Spinal cord (tissue), 10 donors: ENCODE measurements at places on chromosomes 7 and 10. TPM values are rescaled to one million over a fixed set of nuclear protein-coding genes. Genes with fewer than 3 reads are reported as not detected.
A peak's percentile ranks its signal among the peaks of the same experiment; 100 is the strongest.

- H3K4me1 ChIP-seq, result peaks cover 32% of the 10 kb centered on the region
- no peak overlapping the region for H3K27ac ChIP-seq
- DNase-seq, result no peak
- H3K4me3 ChIP-seq, result no peak overlapping the region
These were observed 14.2 kb downstream of the DOCK1 start for GRCh38 chr10:126919426-126919825.

GRCh38 chr10:45403151-45403550 lies 29.1 kb downstream of the ALOX5 start:
- no peaks in the 10 kb centered on the region for H3K27me3 ChIP-seq
- no peak overlapping the region for H3K4me3 ChIP-seq
- no peak overlapping the region for H3K27ac ChIP-seq

DNA sequence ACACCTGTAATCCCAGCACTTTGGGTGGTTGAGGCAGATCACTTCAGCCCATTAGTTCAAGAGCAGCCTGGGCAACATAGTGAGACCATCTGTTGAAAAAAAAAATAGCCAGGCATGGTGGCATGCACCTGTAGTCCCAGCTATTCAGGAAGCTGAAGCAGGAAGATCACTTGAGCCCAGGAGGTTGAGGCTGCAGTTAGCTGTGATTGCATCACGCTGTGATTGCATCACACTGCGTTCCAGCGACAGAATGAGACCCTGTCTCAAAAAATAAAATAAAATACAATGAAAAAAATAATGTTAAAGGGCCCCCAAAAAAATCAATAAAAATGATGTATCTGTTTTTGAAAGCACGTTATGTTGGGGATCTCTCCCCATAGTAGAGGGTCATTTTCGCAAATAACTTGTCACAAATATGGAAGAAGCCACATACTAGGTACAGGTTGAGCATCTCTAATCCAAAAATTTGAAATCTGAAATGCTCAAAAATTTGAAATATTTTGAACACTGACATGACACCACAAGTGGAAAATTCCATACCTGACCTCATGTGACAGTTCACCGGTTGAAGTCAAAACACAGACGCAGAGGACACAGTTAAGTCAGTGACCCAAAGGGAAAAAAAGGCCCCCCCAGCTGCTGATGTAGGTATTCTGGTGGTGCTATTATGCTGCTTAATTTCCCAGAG lies 9.5 kb downstream of the CISD1 start:
- no peak overlapping the region for H3K27ac ChIP-seq
- DNase-seq, result no peak
- H3K4me1 ChIP-seq, result no peaks in the 10 kb centered on the region
- no peaks in the 10 kb centered on the region for H3K27me3 ChIP-seq

- no peak for DNase-seq
- peaks cover 4% of the 10 kb centered on the region for H3K4me1 ChIP-seq
- no peaks in the 10 kb centered on the region for H3K27me3 ChIP-seq
- H3K36me3 ChIP-seq, result peaks cover 7% of the 10 kb centered on the region
- no peak overlapping the region for H3K27ac ChIP-seq
These were observed 17.1 kb downstream of the URGCP start for GRCh38 chr7:43888993-43889945.

DNA sequence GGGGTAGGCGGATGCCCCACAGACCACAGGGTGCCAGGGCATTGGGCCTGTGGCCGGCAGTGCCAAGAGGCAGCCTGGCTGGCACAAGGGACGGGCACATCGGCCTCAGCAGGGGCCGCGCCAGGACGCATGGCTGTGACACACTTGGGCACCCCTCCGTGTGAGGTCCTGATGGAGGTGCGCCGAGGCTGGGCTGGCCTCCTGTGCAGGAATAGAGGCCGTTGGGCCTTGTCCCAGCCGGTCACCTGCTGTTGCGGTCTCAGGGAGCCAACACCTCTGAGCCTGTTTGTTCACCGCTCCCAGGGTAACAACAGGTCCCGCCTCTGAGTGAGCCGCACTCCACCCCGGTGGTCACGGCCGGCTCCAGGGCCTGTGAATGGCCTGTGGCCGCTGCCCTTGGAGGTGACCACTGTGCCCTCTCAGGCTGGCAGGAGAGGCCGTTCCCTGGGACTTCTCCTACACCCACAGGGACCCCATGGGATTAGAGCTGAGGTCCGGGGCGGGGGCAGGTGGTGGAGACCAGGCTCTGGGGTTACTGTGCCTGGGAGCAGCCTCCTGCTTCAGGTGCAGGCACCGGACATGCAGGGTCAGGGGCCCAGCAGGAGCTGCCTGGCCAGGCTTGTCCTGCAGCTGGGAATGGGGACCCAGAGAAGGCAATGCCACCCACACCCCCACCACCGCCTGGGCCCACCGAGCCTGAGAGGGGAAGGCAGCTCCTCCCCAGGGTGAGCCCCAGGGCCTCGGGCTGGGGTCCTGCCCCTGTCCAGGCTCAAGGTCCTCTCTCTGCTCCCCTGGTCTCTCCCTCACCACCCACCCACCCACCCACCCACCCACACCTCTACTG lies 12.0 kb downstream of the PWWP2B start:
- H3K4me1 ChIP-seq, result peaks cover 58% of the 10 kb centered on the region
- no peak for DNase-seq
- H3K27ac ChIP-seq, result no peak overlapping the region
- no peak overlapping the region for H3K4me3 ChIP-seq
- H3K27me3 ChIP-seq, result no peaks in the 10 kb centered on the region

DNA sequence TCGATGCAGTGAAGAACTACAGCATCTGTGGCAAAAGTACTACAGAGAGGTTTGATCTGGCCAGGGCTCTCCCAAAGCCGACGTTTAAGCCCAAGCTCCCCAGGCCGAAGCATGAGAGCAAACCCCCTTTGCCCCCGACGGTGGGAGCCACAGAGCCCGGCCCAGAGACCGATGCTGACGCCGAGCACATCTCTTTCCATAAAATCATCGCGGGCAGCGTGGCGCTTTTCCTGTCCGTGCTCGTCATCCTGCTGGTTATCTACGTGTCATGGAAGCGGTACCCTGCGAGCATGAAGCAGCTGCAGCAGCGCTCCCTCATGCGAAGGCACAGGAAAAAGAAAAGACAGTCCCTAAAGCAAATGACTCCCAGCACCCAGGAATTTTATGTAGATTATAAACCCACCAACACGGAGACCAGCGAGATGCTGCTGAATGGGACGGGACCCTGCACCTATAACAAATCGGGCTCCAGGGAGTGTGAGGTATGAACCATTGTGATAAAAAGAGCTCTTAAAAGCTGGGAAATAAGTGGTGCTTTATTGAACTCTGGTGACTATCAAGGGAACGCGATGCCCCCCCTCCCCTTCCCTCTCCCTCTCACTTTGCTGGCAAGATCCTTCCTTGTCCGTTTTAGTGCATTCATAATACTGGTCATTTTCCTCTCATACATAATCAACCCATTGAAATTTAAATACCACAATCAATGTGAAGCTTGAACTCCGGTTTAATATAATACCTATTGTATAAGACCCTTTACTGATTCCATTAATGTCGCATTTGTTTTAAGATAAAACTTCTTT lies 2.3 kb downstream of the LRRTM3 start:
- DNase-seq, result peak; percentile 91
- no peaks in the 10 kb centered on the region for H3K36me3 ChIP-seq
- H3K4me1 ChIP-seq, result peaks cover 7% of the 10 kb centered on the region

- peaks cover 30% of the 10 kb centered on the region for H3K4me1 ChIP-seq
- peaks cover 10% of the 10 kb centered on the region for H3K27me3 ChIP-seq
- H3K36me3 ChIP-seq, result no peaks in the 10 kb centered on the region
- H3K27ac ChIP-seq, result no peak overlapping the region
- no peak overlapping the region for H3K4me3 ChIP-seq
These were observed 880 bp downstream of the RAMP3 start for GRCh38 chr7:45158471-45158870.

The WNT2 gene
- 0.43 TPM for polyA plus RNA-seq

The MMS19 gene
- polyA plus RNA-seq, result 68.9 TPM
